ENCODE measurements at places on chromosomes 13 and 19.

DNA sequence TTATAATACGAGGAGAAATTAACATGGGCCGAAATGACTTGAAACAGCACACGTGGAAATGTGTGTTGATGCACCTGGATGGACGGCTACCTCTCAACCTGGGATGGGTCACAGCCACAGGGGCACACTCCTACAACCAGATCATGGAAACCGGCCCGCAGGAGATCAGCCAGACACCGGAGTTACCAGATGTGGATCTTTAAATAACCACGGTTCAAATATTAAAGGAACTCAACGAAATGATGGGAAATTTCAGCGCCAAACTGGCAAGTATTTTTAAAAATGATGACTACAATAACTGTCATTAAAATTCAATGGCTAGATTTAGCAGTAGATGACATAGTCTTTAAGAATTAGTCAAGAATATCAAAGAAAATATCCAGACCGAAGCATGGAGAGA lies 166.9 kb upstream of the GPR12 start:
- DNase-seq: no peak

GRCh38 chr13:109151255-109151654 lies 521.8 kb downstream of the MYO16 start:
- no peak for DNase-seq

DNA sequence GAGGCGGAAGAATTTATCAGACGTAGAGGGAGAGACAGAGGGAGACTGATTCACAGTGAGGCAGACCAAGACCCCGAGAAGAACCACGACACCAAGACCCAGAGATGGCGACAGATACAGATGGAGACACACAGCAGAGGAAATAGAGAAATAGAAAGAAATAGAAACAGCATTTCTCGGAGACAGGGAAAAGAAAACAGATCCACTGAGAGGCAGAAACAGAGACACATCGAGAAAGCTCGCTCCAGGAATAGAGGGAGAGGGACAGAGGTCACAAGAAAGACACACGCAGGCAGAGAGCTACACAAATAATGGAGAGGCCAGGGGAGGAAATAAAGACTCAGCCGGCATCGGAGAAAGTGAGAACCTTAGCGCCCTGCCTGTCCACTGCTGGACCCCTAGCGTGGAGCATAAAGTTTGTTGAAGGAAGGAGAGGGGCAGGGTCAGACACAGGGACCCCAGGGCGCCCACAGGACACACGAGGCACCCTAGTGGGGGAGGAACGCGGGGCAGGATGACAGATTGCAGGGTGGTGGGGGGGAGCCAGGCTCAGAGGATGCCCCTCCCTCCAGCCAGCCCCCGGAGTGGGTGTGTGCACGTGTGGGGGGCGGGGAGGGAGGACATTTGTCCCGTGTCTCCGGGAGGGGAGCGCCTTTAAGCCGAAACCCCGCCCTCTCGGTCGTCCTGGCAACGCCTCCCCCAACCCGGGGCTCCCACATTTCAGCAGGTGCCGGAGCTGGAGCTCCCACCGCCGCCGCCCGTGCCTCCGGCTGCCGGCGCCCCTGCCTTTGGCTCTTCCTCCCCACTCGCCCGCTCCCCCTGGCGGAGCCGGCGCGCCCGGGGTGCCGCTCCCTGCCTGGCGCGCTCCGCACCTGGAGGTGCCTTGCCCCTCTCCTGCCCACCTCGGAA lies at the start of gene PRKCG:
PRKCG (plus strand) TSS at position 716 of the 909 bp plus-strand sequence. CDS start 298 bp downstream, outside the sequence.
- DNase-seq: no peak

- DNase-seq: no peak
Measured at GRCh38 chr13:90360785-90361184, 986.7 kb upstream of the MIR17HG start.

- no peak for DNase-seq
Measured at GRCh38 chr13:53214433-53214832, 185.8 kb downstream of the OLFM4 start.

- DNase-seq: no peak
Measured at GRCh38 chr13:22482496-22483000, 698.2 kb upstream of the SGCG start.

GRCh38 chr19:970695-971094 lies 13.4 kb upstream of the WDR18 start:
- no peak for DNase-seq

DNA sequence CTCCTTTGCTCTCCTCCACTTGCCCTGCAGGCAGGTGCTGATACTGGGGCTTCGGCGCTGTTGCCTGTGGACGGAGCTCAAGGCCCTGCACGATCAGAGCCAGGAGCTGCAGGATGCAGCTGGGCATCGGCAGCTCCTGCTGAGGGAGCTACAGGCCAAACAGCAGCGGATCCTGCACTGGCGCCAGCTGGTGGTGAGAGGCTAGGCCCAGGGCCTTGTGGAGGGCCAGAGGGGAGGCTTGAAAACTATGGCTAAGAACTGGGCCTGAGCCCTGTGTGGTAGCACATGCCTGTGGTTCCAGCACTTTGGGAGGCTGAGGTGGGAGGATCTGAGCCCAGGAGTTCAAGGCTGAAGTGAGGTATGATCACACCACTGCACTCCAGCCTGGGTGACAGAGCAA lies 6.3 kb downstream of the HAUS5 start:
- no peak for DNase-seq

DNA sequence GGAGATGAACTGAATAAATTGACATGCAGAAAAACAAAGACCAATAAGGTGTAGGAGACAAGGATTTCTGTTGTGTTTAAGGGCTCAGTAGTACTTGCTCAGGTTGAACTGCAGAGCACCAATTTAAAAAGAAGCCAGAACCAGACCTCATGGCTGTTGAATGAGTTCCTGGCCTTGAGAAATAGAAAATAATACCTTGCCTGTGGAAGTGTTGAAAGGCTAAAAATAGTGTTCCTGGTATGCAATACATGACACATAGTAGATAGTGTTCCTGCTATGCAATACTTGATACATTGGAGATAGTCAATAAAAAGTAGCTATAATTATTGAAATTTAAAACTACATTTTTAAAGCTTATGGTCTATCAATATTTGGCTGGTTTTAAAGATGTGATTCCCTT lies 595.8 kb downstream of the PCDH9 start:
- DNase-seq: no peak

DNA sequence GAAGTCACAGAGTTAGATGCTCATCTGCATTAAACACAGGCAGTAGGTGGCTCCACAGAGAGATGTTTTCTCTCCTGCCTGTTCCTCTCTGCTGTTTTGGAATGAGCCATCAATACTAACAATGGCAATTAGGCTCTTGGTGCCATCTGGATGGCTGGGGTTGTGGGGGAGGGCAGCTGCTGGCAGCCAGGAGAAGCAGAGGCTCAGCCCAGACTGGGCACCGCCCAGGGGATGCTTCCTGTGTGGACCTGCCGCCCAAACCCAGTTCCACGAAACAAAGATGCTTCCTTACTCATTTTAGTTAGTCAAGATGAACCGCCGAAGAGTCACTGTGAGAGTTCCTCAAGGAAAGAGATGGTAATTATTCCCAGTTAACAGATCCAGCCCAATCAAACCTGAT lies 50.8 kb upstream of the PCDH8 start:
- no peak for DNase-seq

DNA sequence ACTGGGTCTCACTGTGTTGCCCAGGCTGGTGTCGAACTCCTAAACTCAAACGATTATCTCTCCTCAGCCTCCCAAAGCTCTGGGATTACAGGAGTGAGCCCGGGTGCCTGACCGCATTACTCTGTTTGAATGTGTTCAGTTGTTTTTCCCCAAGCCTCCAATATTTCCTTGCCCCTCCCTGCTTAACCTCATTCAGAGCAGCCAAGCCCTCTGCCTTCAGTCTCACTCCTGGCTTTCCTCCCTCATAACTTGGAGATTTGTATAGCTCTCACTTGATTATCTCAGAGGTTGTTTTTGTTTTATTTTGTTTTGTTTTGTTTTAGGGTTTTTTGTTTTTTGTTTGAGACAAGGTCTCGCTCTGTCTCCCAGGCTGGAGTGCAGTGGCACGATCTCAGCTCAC lies 11.4 kb downstream of the EPHX3 start:
- no peak for DNase-seq

GRCh38 chr19:46361915-46362314 lies 15.0 kb downstream of the PPP5C start:
- no peak for DNase-seq

GRCh38 chr13:94080527-94080926 lies 399.0 kb downstream of the DCT start:
- no peak for DNase-seq

- no peak for DNase-seq
Measured at GRCh38 chr13:93899981-93900380, 579.5 kb downstream of the DCT start.

- DNase-seq: no peak
Measured at GRCh38 chr19:13094106-13094504, 8.6 kb downstream of the LYL1 start.

GRCh38 chr13:80979035-80979641 lies 638.2 kb upstream of the SPRY2 start:
- DNase-seq: no peak

GRCh38 chr13:74438901-74439300 lies 304.7 kb upstream of the KLF12 start:
- no peak for DNase-seq

DNA sequence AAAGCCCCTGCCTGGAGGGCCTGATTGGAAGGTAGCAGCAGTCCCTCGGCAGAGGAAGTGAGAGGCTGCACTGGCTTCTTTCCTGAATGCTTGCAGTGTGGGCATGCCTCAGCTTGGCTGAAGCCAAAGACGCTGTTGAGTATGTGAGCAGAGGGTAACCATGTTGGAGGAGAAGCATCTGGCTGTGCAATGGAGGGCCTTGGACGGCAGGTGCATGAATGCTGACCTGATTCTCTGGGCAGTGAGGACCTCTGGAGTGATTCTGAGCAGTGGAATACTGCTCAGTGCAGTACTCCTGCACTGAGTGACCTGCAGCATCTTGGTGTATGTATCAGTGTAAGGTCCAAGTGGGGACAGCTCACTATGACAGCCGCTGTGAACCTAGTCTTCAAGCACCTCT lies 46.9 kb downstream of the SOX1 start:
- DNase-seq: no peak

- no peak for DNase-seq
Measured at GRCh38 chr13:46149272-46150133, 32.5 kb downstream of the LCP1 start.

DNA sequence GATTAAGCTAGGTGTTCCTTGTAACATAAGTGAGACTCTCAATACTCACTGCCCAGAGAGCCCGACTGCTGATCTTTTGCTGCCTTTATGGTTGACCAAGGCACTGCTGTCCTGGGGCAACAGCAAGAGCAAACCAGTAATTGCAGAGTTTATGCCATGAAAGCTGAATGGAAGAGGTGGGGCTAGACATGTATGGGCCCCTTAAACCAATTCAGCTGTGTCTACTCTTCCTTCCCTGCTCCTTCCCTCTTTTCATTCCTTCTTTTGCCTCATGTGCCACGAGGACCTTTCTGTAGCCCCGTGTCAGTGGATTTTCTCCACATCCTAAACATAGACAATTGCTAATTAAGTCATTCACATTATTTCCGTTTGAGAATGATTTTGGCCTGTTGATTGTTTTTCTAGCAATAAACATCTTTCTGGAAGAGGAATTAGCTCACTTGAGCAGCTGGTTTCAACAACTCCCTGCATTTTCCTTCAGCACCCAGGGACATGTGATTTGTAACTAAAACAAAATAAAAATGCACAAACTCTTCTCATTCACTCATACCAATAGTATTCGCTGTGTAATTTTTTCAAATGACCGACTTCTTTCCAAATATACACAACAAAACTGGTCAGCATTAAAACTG lies 40.5 kb downstream of the RAP2A start:
- no peak for DNase-seq

DNA sequence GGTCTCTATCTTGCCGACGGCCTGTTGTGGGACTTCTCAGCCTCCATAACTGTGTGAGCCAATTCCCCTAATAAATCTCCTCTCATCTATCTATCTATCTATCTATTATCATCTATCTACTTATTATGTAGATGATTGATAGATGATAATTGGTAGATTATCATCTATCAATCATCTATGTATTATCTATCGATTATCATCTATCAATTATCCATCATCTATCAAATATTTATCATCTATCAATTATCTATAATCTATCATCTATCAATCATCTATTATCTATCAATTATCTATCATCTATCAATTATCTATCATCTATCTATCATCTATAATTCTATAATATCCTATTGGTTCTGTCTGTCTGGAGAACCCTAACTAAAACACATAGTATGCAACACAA lies 33.5 kb downstream of the CYSLTR2 start:
- no peak for DNase-seq

GRCh38 chr19:3576696-3577443 lies 4.1 kb downstream of the HMG20B start:
- DNase-seq: no peak

DNA sequence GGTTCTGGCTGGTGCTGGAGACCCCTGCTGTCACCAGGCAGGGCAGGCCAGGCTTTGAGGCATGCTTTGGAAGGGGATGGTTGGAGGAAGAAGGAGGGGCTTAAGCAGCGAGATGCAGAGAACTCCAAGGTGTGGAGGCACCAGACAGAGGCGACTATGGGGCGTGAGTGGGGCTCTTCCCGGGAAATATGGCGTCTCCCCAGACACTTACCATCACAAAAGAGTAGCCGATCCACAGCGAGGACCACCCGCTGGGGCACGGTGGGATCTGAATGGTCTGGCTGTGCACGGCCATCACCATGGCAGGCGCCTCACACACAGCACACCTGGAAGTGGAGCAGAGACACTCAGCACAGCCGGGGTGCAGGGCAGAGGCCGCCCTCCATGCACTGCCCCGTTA lies 151.9 kb downstream of the COL4A1 start:
- no peak for DNase-seq

DNA sequence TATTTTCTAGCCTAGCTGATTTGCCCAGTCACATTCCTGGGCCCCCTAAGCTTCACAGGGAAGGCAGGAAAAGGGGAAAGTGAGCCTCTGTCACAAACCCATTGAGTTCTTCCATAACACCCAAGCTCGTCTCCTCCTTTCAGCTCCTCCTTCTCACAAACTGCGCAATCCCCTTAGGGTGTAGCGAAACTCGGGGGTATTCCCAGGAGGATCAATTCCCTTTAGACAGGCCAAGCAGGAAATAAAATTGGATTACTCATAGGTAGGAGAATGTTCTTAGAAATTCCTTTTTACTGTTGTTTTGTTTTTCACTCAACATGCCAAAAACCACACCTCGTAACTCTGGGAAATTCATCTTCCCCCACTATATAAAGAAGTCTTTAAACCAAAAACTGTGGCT lies 139.3 kb downstream of the IRS2 start:
- no peak for DNase-seq

DNA sequence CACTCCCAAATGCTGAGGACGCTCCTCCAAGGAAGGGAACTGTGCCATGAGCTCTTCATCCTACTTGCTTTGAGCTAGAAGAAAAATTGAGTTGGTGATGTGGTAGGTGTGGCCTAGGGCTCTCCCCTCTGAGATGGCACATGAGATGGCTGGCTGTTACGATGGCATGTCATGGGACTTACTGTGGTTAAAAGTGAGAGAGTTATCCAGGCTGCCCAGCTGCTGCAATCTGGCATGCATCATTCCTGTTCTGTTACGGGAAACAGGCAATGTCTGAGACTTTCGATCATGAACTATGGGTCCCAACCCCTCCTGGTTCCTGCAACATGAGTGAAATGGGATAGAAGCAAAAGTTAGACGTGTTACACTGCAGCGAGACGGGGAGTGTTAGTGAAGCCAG lies 93.3 kb upstream of the SLC15A1 start:
- no peak for DNase-seq

- peak; percentile 82 for DNase-seq
Measured at GRCh38 chr19:36849701-36850558, 746 bp upstream of the ZNF345 start.

- DNase-seq: no peak
Measured at GRCh38 chr13:99722931-99723330, 221.7 kb downstream of the TM9SF2 start.

GRCh38 chr13:33164331-33164730 lies 121.2 kb downstream of the STARD13 start:
- DNase-seq: no peak

- DNase-seq: no peak
Measured at GRCh38 chr13:95226932-95227695, 74.1 kb downstream of the ABCC4 start.
